ENCODE measurements at places on chromosomes 5 and 9.

DNA sequence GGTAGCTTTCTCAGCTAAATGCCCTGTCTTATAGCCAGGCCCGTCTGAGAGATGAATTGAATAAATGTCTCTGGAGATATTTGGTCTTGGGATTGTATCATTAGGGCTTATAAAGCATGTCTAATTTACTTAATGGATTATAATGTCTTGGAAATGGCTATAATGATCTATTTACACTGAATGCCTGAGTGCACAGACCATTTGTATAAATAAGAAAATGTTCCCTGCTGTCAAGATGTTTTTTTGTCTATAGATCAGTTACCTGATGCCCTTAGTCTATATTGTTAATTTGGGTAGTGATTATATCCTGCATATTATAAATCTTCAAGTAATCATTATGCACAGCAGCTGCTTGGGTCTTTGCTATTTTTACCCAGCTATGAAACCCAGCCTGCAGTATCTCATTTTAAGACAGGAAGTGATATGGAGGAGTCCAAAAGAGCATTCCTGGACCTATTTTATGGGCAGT lies 112.9 kb upstream of the ACTBL2 start:
- DNase-seq = no peak

- no peak for DNase-seq
Measured at GRCh38 chr5:6792911-6793471, 79.8 kb downstream of the TENT4A start.

GRCh38 chr5:139822553-139823425 lies 27.2 kb downstream of the PSD2 start:
- DNase-seq = no peak

- no peak for DNase-seq
Measured at GRCh38 chr5:29263915-29264351, 1929.6 kb upstream of the CDH6 start.

DNA sequence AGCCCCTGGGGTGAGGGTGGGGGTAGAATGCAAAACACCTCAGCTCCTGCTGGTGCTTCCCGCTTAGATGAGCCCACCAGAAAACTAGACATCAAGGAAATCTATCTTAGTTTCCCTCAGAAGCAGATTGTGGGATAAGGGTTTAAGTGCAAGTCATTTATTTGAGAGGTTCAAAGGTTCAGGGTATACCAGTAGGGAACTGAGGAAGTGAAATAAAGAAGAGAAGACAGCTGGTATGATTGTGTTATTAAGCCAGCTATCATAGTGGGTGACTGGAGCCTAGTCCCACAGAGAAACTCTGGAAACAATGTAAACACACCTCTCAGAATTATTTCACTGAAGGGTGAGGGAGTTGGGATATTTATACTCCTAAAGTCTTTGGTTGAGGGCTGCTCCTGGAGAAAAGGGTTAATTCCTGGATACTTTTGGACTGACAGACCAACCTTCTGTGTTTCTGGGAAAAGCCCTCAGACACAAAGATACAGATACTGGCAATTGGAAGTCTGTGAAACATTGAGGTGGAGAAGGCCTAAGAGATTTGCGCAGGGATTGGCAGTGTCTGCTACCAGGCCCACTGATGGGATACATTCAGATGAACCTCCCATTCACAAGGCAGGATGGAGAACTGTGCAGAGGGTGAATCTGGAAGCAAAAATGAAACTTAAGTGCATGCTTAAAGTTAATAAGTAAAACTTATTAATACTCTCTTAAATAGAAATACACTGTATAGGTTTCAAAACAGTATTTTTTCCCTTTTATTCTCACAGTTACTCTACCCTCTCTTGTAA lies 6.4 kb upstream of the DCTN4 start:
- DNase-seq = no peak

DNA sequence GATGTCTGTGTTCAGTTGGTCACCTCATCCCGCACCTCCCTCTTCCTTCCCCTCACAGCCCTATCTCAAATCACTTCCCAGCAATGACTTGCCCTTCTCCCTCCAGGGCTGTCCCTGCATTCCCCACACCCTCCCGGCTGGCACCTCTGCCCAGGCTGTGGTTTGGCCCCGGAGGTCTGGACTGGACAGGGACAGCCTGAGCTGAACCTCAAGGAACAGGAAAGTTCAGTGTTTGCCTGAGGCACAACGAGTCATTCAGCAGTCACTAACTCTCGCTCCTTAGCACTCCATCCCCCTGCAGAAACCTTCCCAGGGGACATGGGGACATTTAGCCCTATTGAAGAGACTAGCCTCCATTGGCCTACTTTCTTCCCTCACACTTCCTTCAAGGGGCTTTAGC lies 58.3 kb upstream of the MAP3K1 start:
- no peak for DNase-seq

DNA sequence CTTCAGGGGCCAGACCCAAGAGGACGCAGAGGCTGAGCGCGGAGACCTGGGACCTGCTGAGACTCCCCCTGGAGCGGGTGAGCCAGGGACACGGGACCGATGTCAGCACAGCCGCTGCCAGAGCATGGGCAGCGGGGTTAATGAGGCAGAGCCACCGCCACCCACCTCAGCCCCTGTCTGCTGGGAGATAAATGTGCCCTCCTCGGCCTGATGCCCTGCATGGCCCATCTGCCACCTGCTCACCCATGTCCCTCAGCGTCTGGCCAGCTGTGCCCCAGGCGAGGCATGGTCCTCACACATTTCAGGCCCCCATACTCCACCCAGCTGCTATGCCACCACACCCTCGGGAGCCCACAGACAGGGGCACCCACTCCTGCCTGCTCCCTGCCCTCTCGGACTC lies 14.9 kb downstream of the DNLZ start:
- DNase-seq = no peak

- DNase-seq = no peak
Measured at GRCh38 chr5:179303451-179304200, 41.6 kb downstream of the ADAMTS2 start.

DNA sequence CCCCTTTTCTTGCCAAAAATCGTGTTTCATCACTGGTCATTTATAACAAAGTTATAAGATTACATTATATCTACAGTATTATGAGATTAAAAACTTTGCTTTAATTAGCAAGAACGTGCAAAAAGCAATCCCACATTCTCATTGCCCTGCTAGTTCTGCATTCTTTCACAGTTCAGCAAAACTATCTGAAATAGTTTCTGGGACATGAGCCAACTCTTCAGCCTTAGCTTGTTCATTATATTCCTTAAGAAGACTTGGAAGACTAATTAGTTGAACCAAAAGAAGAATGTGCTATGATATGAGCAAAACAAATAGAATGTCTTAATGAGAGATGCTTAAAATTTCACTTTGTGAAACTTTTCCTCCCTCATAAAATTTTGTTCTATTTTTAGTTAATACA lies 76.7 kb downstream of the ITGA1 start:
- DNase-seq = no peak

DNA sequence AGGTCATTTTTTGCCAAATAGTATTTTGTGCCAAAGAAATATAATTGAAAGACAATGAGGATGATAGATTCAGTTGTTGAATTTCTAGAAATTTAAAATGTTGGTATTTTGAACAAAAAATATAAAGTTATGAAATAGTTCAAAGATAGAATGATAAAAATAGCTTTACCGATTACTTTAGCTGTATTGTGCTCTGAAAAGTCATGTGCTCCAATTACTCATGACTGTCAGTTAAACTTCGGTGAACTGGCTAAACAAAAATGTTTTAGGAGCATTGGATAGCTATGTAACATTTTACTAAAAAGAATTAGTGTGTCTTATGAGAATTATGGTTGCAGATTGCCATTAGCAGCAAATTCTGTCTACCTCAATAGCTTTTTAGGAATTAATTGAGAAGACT lies 177.3 kb upstream of the VCAN start:
- DNase-seq = no peak

- DNase-seq = no peak
Measured at GRCh38 chr9:34177593-34178435, 1.0 kb upstream of the UBAP1 start.

GRCh38 chr9:6444128-6444527 lies 31.1 kb downstream of the UHRF2 start:
- DNase-seq = no peak

GRCh38 chr9:83698976-83699585 lies 8.7 kb downstream of the UBQLN1 start:
- no peak for DNase-seq

GRCh38 chr9:103991698-103992097 lies 102.4 kb upstream of the SMC2 start:
- DNase-seq = no peak

DNA sequence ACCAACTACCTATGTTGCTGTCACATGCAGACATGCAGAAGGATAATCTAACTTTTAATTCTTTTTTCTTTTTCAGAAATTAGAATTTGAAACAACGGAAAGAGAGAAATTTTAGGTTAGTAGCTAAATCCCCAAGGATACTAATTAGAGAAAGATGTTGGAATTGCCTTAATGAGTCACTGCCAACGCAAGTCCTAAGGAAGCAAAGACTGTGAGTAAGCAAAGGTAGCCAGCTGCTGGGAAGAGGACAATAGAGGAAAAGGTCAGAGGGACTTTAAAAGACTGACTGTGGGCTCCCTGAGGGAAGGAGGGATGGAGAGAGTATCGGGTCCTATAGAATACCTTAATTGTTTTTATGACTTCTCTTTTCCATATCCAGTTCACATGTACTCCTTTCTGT lies 461.9 kb upstream of the PAPPA start:
- no peak for DNase-seq

GRCh38 chr5:777756-778161 lies 6.8 kb downstream of the ZDHHC11B start:
- no peak for DNase-seq
